Stimulated activated CD8-positive, alpha-beta memory T cell treated with anti-CD3 and anti-CD28 coated beads, Interleukin-4, amount 100 ng/mL, for 1 hour (primary cell): ENCODE measurements at places on chromosomes 2 and 18.

- DNase-seq: no peak
Measured at GRCh38 chr2:133475610-133476009, 92.7 kb downstream of the NCKAP5 start.

DNA sequence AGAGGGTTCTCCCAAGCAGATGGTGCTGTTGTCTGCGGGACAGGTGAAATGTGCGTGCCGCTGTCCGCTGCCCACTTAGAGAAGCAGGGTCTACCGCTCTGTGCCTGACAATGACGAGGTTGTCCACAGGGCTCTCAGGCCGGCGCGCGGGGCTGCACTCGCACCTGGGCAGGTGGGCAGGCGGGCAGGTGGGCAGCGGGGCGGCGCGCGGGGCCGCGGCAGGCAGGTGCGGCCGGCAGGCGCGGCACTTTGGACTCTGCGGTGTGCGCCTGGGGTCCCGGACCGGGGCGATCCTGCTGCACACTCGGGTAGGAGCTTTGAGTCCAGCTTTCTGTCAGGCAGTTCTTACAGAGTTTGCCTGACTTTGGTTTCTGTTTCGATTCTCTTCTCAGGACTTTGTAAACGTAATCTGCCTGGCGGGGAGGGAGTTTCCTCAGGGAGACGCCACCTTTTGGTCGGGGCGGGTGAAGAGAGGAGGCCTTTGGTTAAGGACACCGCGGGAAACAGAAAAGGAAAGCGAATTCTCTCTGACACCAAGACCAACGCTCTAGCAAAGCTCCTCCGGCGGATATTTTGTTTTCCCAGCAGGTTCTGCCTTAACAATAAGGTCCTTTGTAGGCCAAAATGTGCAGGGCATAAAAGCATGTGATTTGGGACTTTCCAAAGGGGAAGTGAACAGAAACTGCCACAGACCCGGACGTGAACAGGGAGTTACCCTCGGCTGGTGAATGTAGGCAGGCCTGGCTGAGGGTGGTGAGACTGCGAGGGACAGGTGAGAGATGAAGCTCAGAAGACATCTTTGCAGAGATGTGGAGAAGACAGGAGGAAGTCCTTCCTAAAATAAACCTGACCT is at the start of gene IFIH1:
Gene IFIH1 (minus strand): TSS at position 357 of the 853 bp plus-strand sequence. CDS start 377 bp downstream, outside the sequence.
- DNase-seq: peak; percentile 42

GRCh38 chr2:24342110-24342910 is 18.0 kb downstream of the ITSN2 start:
- no peak for DNase-seq

DNA sequence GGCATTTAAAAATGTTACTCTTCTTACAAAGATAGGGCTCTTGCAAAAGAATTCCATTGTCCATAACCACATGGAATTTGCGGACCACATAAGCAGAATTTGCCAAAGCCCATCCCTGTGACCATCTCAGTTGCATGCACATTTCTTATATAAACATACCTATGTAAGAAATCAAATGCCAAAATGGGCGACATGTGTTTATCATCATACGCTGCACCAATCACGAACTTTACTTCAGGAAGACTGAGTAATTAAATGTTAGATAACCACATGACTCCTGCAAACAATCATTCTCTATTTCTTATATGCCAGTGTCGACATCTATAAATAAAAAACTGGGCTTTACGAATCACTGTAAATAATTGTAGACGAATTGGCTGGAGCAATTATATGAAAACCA is 186.1 kb upstream of the RBMS1 start:
- no peak for DNase-seq

DNA sequence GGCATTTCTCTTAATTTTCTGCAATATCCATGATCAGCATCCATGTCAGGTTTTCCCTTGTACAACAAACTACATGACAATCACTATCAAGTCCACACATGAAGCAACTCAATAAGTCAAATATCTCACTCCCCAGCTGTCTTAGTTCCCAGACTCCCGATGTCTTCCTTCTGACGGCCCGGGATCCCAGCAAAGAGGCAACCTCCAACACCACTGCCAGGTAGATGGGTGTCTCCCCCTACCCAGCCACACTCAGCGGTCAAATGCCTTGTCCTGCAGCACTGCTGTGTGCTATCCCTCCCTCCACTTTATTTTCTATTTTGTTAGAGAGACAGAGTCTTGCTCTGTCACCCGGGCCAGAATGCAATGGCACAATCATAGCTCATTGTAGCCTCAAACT is 23.3 kb downstream of the TRABD2A start:
- DNase-seq: no peak

GRCh38 chr2:53253244-53253643 is 514.4 kb upstream of the CHAC2 start:
- no peak for DNase-seq

DNA sequence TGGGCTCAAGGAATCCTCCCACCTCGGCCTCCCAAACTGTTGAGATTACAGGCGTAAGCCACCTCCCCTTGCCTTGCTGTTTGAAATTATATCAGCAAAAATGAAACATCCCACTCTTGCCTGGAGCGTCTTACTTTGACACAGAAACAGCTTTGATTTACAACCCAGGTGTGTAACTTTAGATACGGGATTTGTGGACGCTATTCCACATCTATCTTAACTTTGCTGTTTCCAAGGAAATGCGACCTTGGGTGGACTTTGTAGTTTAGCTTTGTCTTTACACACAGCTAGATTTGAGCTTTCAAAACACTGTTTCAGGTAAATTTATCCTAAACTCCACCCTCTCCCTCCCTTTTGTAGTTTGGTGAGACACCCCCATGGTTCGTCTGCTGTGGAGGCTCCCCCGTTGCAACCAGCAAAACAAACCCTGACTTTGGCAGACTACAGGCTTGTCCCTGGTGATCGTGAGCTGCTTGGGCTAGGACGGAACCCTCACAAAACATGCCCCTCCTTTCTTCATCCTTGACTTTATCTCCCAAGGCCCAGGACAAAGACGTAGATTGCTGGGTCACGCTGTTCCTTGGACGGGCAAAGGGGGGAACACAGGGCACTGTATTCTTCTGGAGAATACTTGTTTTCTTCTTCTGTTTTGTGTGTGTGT is 5.5 kb upstream of the MSH6 start:
- no peak for DNase-seq

DNA sequence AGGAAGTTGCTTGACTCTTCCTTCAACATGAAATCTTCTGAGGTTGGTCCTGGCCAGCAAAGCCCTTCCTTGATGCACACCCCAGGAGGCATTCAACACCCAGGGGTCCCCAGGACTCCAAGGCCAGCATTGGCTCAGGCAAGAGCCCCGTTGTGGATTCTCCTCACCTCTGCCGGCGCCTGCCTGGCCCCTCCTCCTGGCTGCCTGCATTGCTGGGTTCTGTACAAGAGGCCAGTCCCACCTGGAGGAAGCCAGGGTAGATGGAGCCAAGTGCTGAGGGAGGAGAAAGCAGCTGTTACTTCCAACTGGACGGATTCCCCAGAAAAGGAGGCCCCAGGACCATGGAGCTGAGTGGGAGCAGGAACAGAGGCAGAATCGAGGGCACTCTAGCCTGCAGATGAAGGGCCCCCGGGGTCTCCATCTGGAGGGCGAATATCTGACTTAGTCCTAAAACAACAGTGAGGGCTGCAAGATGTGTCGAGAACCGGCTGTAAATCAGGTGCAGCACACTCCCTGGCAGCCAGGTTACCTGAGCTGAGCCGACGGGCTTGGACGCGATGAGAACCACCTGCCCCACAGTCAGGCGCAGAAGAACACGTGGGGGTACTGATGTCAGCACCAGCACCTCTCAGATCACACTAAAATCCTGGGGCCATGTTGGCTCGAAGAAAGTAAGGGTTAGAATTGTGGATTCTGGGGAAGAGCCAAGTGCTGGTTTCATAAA is 399.6 kb upstream of the SALL3 start:
- no peak for DNase-seq

- DNase-seq: peak; percentile 20
Measured at GRCh38 chr2:112884869-112885505, 26.0 kb upstream of the IL37 start.

DNA sequence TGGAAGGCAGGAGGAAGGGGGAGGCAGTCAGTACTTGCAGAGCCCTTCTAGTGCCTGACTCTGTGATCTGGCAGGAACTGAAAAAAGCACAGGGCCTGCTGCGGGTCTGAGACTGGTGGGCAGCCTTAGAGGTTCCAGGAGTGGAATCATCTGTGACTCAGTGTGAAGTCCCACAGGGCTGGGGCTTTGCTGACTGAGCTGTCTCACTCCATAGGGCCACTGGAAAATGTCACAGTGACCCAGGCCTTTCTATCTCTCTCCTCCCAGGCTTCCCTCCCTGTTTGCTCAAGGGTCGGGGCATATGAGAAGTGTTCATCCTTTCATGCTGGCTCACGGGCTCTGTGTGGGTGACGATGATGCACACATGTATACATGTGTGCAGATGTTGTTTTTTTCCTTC is 47.1 kb upstream of the ZFP36L2 start:
- no peak for DNase-seq

DNA sequence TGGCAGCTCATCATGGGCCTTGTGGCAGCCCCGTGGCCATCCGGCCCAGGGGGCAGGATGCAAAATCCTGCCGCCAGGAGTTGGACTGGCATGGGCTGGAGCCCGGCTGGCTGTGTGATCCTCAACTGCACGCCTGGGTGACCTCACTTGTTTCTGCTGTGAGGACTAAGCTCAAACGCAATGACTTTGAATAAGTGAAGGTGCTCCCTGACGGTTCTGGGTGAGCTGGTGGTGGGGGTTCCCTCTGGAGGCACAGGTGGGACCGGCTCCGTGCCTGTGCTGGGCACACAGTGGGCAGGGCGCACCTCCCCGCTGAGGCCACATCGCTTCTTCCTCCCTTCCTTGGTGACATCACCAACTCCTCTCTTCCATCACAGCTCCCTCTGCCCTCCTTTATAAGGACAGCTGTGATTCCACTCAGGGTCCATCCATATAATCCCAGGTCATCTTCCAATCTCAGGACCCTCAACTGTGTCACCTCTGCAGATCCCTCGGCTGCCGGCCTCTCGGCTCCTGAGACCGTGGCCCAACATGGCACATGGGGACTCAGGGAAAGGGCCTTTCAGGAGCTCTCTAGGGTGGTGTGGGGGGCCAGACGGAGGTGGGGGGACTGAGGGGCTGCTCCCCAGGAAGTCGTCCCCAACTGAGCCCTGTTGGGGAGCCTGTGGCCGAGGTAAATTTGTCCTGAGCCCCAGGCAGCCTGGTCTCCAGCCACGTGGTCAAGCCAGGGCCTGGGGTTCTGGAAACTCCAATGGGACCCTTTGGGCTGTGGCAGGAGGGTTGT is 75.5 kb upstream of the ODC1 start:
- no peak for DNase-seq

- DNase-seq: no peak
Measured at GRCh38 chr2:171334946-171335345, 98.8 kb downstream of the METTL8 start.

GRCh38 chr2:64203858-64204632 is 59.8 kb upstream of the PELI1 start:
- DNase-seq: no peak

DNA sequence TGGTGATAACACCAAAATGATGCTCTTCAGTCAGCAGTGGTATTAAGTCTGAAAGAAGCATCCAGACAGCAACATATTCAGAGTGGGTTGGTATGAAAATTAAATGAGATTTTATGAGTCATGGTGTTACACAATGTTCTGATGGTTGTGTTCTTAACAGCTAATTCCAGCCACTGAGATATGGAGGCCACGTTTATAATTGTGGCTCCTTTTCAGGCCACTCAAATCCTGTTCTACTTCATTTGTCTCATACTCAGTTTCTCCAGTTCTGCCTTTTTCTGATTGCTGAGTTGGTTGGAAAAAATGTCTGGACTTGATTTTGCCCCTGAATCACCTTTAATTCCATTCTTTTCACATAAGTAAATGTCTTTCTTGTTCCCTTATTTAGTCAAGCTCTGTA is 162.7 kb upstream of the COL3A1 start:
- DNase-seq: no peak

- DNase-seq: no peak
Measured at GRCh38 chr2:196924051-196924450, 2.5 kb downstream of the PGAP1 start.

DNA sequence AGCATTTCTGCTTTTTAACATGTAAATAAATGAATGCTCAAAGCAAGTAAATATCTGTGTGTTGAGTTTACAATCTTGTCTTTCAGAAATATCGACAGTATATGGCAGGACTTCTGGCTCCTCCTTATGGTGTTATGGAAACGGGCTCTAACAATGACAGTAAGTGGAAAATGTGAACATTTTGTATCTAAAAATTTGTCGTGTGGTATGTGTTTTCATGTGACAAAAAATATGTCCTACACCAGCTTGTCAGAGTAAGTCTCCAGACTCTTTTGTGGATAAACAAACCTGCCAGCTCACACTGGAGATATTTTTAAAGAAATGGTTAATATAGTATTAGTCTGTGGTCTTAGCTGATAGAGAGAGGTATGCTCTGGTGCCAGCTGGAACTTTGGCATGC is 157.9 kb upstream of the MAP3K20 start:
- no peak for DNase-seq

- DNase-seq: no peak
Measured at GRCh38 chr2:155310589-155310988, 612.1 kb downstream of the KCNJ3 start.

- no peak for DNase-seq
Measured at GRCh38 chr2:121583555-121583954, 52.9 kb downstream of the RNU4ATAC start.

GRCh38 chr2:3405307-3405706 is 25.8 kb downstream of the TRAPPC12 start:
- no peak for DNase-seq

- DNase-seq: no peak
Measured at GRCh38 chr18:46809145-46809544, 52.3 kb upstream of the ST8SIA5 start.

DNA sequence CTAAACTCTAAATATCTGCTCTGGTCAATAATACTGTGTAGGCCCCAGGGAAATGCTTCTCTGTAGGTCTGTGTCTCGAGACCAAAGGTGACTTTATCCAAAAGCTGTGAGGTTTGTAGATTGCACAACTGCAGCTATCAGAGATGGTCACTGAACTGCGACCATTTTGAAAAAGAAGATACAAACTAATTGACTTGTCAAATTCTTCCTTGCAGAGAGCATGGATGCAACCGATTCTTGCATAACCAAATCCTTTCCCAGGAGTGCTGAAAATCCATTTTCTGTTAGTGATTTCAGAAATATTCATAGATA is 155.8 kb downstream of the SH3BP4 start:
- no peak for DNase-seq

- DNase-seq: no peak
Measured at GRCh38 chr18:79973517-79973916, 9.1 kb downstream of the HSBP1L1 start.

DNA sequence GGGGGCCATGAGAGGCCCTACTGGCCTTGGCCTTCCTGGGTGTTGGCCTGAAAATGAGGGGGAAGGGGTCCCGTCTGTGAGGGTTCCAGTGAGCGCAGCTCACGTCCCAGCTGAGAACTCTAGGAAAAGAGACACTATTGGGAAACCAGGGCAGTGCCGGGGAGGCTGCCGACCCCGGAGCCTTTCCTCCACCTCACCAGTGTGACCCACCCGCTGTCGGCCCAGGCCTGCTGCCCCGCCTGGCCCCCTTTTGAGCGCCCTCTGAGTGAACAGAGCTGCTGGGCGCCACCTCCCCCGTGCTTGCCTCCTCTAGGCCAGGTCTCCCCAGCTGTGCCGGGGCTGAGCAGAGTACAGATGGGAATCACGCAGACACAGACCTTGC is 17.5 kb upstream of the ARHGEF4 start:
- DNase-seq: no peak

GRCh38 chr2:241900251-241901017 is 30.9 kb downstream of the RTP5 start:
- DNase-seq: no peak
